ENCODE measurements at places on chromosomes 7 and 10. TPM values are rescaled to one million over a fixed set of nuclear protein-coding genes. Genes with fewer than 3 reads are reported as not detected.

DNA sequence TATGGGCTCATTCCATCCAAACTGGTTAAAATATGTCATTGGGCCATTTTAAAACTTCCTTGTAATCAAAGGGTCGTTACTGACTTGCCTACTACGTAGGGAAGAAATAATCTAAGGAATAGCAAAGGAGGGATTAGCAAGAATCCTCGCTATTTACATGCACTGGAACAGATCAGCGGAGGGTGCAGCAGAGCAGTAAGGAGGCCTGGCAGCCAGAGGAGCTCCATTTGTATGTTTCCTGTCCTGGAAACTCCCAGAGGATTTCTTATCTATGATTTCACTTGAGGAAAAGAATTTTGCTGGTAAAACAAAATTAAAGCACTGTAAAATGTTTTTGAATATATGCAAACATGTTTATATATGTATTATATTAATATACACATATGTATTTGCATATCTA, 107.3 kb downstream of the TPK1 start:
- H3K4me3 ChIP-seq = no peak overlapping the region
- H3K27me3 ChIP-seq = no peaks in the 10 kb centered on the region
- H3K4me1 ChIP-seq = no peaks in the 10 kb centered on the region
- H3K36me3 ChIP-seq = no peaks in the 10 kb centered on the region
- no peak overlapping the region for H3K27ac ChIP-seq

- no peak overlapping the region for H3K4me3 ChIP-seq
- H3K36me3 ChIP-seq = no peaks in the 10 kb centered on the region
- H3K4me1 ChIP-seq = no peaks in the 10 kb centered on the region
- DNase-seq = no peak
These were observed 50.8 kb upstream of the KLF6 start for GRCh38 chr10:3835770-3836169.

- no peaks in the 10 kb centered on the region for H3K36me3 ChIP-seq
- H3K27me3 ChIP-seq = peaks cover 8% of the 10 kb centered on the region
- no peaks in the 10 kb centered on the region for H3K4me1 ChIP-seq
- H3K4me3 ChIP-seq = peak within 1 kb of the TSS; percentile 44
- no peak within 1 kb of the TSS for H3K27ac ChIP-seq
- DNase-seq = no peak
These were observed at the start of gene NPFFR1 for GRCh38 chr10:70283445-70284399. Gene NPFFR1, minus strand, starts transcription at chr10:70284004. Its CDS starts 328 bp downstream, at chr10:70283676.

Gene RHOBTB1
- 13.2 TPM for total RNA-seq

DNA sequence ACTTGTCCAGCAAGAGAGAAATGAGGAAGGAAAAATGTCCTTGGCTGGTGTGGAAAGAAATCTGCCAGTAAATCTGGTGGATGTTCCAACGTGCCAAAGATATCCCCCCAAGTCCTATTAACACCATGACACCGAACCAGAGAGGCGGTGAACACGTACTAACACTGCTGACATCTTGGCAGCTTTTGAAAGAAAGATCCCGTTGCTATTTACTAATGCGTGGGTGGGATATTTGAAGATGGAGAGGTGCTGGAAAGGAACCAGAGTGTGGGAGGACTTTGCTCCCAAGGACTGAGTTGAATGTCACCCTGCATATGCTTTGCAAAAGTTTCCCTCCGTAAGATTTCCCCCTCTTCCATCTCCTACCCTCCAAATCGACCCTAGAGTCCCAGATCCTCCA, 7.9 kb downstream of the CCDC3 start:
- DNase-seq = no peak
- no peak overlapping the region for H3K27ac ChIP-seq
- no peak overlapping the region for H3K4me3 ChIP-seq
- no peaks in the 10 kb centered on the region for H3K36me3 ChIP-seq
- H3K27me3 ChIP-seq = no peaks in the 10 kb centered on the region
- no peaks in the 10 kb centered on the region for H3K4me1 ChIP-seq

Gene GALNT11
- total RNA-seq = 28.6 TPM

Gene POLR2J2
- total RNA-seq = 0.44 TPM

Gene ZNF488
- total RNA-seq = not detected

- H3K4me3 ChIP-seq = no peak overlapping the region
- no peak for DNase-seq
- no peaks in the 10 kb centered on the region for H3K36me3 ChIP-seq
- no peaks in the 10 kb centered on the region for H3K27me3 ChIP-seq
These were observed 218.5 kb upstream of the STK17A start for GRCh38 chr7:43364391-43364790.
